Activated CD4-positive, alpha-beta T cell treated with anti-CD3 and anti-CD28 coated beads, Interleukin-2, amount 10 ng/mL, durations not matched to agents 7 days and 5 days (primary cell): ENCODE measurements at places on chromosomes 16 and 17. TPM values are rescaled to one million over a fixed set of nuclear protein-coding genes. Genes with fewer than 3 reads are reported as not detected.
A peak's percentile ranks its signal among the peaks of the same experiment; 100 is the strongest.

- no peaks in the 10 kb centered on the region for H3K27me3 ChIP-seq
- H3K36me3 ChIP-seq = no peaks in the 10 kb centered on the region
- DNase-seq = no peak
- no peak overlapping the region for H3K27ac ChIP-seq
Measured at GRCh38 chr16:6949240-6949639, 383.4 kb upstream of the RBFOX1 start.

DNA sequence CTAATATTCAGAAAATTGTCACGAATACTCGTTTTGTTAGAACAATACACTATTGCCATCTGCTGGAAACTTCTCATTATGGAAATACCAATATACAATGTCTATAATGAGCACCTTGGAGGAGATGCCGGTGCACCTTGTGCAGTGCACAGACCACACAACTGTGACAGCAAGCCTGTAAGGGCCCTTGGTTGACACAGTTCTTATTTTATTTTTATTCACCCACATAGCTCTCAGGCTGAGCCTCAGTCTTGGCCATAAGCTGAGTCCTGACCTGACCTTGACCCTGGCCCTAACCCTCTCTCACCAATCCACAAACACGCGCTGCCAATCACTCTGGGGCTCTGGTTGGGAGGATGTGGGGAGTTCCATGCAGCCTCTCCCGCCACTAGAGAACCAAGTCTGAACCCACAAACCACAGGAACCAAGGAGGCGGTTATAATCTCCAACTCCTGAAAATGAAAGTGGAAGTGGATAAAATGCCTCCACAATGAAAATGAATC lies 7.6 kb downstream of the AIPL1 start:
- H3K4me3 ChIP-seq = peak overlapping the region; percentile 52
- peaks cover 58% of the 10 kb centered on the region for H3K27me3 ChIP-seq
- peaks cover 12% of the 10 kb centered on the region for H3K36me3 ChIP-seq
- DNase-seq = peak; percentile 88
- peaks cover 18% of the 10 kb centered on the region for H3K4me1 ChIP-seq
- H3K27ac ChIP-seq = peak overlapping the region; percentile 78

DNA sequence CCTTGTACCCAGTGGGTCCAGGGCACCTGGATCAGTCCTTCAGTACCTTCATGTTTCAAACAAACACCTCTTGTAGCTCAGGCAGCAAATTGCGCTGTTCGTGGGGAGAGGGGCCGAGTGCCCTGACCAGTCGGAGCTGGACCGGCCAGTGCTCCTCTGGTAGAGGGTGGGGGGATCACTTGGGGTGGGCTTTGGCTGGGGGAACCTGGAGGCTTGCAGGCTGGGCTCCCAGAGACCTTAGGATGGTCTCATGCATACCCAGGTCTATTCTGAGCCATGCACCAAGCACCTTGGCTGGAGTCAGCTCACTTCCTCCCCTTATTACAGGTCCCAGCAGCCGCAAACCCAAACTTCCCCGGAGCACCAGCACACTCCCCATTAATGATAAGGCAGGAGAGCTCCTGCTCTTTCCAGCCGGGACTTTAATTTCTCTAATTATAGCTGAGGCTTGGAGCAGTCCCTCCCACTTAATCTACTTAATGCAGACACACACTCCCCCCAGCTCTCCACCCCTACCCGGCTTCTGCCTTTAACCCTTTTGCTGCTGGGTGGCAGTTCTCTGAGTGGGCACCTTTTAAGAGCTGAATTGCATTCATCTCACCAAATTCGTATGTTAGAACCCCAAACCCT lies 26.3 kb upstream of the MGAT5B start:
- no peaks in the 10 kb centered on the region for H3K36me3 ChIP-seq
- H3K4me3 ChIP-seq = no peak overlapping the region
- peaks cover 47% of the 10 kb centered on the region for H3K27me3 ChIP-seq
- DNase-seq = no peak
- H3K27ac ChIP-seq = no peak overlapping the region
- peaks cover 15% of the 10 kb centered on the region for H3K4me1 ChIP-seq

CTRB2 gene
- not detected for total RNA-seq

DNA sequence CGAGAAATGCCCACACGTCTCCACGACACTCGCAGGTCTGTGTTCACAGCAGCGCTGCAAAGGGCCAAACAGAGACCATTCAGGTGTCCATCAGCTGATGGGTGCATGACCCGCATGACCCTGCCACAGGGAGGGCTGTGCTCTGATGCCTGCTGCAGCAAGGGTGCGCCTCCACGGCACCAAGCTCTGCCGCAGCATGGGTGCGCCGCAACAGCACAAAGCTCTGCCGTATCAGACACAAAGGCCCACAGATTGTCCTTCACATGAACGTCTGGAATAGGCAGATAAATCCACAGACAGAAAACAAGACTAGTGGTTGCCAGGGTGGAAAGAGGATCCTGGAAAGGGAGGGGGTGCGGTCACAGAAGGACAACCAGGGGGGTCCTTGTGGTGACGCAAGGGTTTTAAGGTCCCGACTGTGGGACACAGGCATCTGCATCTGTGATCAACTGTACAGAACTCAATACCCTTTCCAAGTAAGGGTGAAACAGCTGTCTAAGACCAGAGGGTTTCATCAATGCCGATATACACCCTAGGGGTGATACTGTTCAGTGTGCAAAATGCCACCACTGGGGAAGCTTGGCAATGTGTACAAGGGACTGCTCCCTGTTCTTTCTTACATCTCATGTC lies 121.0 kb downstream of the ANKRD11 start:
- no peak overlapping the region for H3K4me3 ChIP-seq
- peaks cover 22% of the 10 kb centered on the region for H3K36me3 ChIP-seq
- H3K27me3 ChIP-seq = no peaks in the 10 kb centered on the region
- no peak for DNase-seq

DNA sequence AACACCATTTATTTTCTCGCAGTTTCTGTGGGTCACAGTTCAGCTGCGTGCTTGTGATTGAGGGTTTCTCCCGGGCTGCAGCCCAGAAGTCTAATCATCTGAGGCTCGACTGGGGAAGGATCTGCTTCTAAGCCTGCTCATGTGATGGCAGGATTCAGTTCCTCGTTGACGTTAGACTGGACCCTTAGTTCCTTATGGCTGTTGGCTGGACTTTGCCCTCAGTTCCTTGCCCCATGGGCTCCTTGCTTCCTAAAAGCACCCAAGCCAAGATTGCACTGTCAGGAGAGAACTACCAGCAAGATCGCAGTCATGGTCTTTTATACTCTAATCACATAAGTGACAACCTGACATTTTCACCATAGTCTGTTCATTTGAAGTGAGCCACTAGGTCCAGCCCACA lies 250.0 kb downstream of the PRKCA start:
- no peak for DNase-seq
- peaks cover 26% of the 10 kb centered on the region for H3K36me3 ChIP-seq
- H3K4me3 ChIP-seq = no peak overlapping the region

- H3K4me3 ChIP-seq = no peak overlapping the region
- no peak for DNase-seq
- peaks cover 15% of the 10 kb centered on the region for H3K4me1 ChIP-seq
- no peaks in the 10 kb centered on the region for H3K36me3 ChIP-seq
Measured at GRCh38 chr16:46911650-46912049, 27.5 kb downstream of the GPT2 start.

CCL8 gene
- not detected for total RNA-seq

G6PC1 gene
- total RNA-seq = not detected

- peaks cover 29% of the 10 kb centered on the region for H3K36me3 ChIP-seq
- peak overlapping the region; percentile 94 for H3K27ac ChIP-seq
- no peak overlapping the region for H3K4me3 ChIP-seq
- no peaks in the 10 kb centered on the region for H3K27me3 ChIP-seq
- peaks cover 72% of the 10 kb centered on the region for H3K4me1 ChIP-seq
- DNase-seq = peak; percentile 77
Measured at GRCh38 chr17:67421869-67422273, 44.8 kb downstream of the PITPNC1 start.

- no peak overlapping the region for H3K4me3 ChIP-seq
- DNase-seq = no peak
- H3K36me3 ChIP-seq = no peaks in the 10 kb centered on the region
- no peak overlapping the region for H3K27ac ChIP-seq
- no peaks in the 10 kb centered on the region for H3K27me3 ChIP-seq
- no peaks in the 10 kb centered on the region for H3K4me1 ChIP-seq
Measured at GRCh38 chr16:83470416-83470815, 337.4 kb upstream of the HSBP1 start.

DNA sequence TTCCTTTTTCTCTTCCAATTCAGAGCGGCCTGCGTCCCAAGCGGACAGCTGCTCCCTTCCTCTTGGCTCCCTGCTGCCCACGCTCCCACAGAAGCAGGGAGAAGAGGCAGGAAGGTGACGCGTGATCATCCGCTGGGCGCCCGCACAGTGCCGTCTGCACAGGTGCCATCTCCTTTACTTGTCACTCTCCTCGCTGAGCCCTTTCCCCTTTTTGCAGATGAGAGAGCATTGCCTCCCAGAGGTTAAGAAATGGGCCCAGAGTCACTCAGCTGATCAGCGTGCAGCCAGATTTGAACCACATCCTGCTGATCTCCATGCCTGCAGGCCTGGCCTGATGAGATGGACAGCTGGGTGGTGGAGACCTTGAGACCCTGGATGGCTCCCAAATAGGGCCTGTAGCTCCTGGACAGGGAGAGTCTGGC lies 299.8 kb downstream of the SEC14L1 start:
- DNase-seq = peak; percentile 60
- peak overlapping the region; percentile 97 for H3K27ac ChIP-seq
- peaks cover 98% of the 10 kb centered on the region for H3K4me1 ChIP-seq
- no peaks in the 10 kb centered on the region for H3K27me3 ChIP-seq

GRCh38 chr17:30550512-30551273 lies 73.5 kb downstream of the GOSR1 start:
- no peak overlapping the region for H3K27ac ChIP-seq
- DNase-seq = no peak
- no peaks in the 10 kb centered on the region for H3K36me3 ChIP-seq

DNA sequence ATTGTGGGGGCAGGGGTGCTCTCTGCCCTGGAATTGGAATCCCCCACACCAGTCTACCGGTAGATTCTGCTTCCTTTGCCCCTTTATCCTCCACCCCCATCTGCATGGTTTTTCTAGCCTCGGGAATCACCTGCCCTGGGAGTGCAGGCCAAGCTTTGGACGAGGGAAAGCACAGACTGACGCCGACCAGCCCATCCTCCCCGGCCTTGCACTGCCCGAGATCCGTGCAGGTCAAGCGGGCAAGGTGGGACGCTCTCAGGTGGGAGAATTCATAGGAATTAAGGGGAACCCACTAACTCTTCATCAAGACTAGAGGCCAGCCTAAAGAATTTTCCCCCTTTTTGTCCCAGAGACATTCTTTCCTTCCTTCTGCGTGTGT lies 9.9 kb upstream of the HOXB13 start:
- no peak for DNase-seq
- peaks cover 94% of the 10 kb centered on the region for H3K27me3 ChIP-seq
- peaks cover 7% of the 10 kb centered on the region for H3K4me1 ChIP-seq
- H3K27ac ChIP-seq = no peak overlapping the region
- H3K36me3 ChIP-seq = peaks cover 2% of the 10 kb centered on the region

PIRT gene
- total RNA-seq = not detected

- H3K27ac ChIP-seq = no peak within 1 kb of the TSS
- DNase-seq = no peak
- H3K4me3 ChIP-seq = peak within 1 kb of the TSS; percentile 34
- H3K4me1 ChIP-seq = peaks cover 4% of the 10 kb centered on the region
Measured at GRCh38 chr16:55478827-55479429, at the start of gene MMP2. Gene MMP2 (plus strand): TSS chr16:55479198. CDS start chr16:55479480, 282 bp downstream.

ITGAX gene
- total RNA-seq = 3.1 TPM

DNA sequence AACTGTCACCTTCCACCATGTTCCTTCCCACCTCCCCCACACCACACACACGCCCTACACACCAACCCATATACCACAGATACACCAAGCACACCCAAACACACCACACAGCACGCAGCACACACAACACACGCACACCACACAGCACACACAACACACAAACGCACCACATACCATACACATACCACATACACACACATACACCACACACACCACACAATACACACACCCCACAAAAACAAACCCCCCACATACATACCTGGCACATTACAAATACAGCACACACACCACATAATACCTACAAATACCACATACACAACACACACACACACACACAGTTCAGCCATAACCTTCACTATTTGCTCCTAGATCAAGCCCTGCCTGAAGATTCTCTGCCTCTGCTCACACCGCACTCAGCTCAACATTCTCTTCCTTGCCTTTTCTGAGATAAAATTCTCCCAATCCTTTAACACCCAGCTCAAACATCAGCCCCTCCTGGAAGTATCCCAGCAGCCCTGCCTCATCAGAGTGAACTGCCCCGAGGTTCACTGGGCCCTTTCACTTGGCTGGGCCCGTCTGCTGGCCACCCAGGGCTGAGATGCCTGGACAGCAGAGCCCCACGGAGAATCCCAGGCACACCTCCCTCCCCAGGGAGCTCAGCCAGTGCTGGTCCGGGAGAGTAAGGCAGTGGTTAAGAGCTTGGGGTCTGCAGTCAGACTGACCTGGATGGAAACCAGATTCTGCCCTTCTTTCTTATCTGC lies 31.9 kb upstream of the CPNE2 start:
- H3K4me1 ChIP-seq = peaks cover 2% of the 10 kb centered on the region
- no peak overlapping the region for H3K4me3 ChIP-seq
- peaks cover 57% of the 10 kb centered on the region for H3K36me3 ChIP-seq
- no peaks in the 10 kb centered on the region for H3K27me3 ChIP-seq
- H3K27ac ChIP-seq = no peak overlapping the region

DNA sequence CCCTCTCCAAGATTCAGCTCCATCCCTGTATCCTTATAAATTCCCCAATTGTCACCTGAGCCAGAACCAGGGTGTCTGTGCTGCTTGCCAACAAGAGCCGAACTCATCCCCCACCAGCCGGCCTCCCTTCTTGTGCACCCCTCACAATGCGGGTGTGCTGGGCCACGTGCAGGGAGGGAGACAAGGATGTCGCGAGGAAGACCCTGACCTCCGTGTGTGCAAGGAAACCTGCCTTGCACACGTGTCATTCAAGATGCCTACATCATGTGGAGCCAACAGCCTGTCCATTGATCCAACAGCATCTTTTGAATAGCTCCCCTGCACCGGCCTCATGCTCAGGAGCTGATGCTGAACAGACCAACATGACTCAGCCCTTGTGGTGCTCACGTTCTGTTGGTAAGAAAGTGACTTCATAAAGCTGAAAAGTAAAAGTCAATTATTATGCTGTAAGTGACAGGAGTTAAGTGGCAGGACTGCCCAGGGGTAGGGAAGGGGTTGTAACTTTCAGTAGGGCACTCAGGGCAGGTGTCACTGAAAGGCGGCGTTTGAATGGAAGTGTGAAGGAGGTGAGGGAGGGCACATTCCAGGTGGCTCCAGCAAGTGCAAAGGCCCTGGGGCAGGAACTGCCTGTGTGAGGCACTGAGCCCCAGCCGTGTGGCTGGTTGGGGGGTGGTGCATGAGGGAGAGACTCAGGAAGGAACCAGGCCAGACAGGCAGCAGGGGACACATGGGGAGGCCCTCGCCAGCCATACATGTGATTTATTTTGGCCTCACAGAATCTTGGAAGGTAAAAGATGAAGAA lies 302.2 kb downstream of the FOXL1 start:
- H3K27me3 ChIP-seq = peaks cover 31% of the 10 kb centered on the region
- H3K4me3 ChIP-seq = no peak overlapping the region
- no peak for DNase-seq

PRM2 gene
- total RNA-seq = not detected

GRCh38 chr17:32211671-32212070 lies 54.0 kb upstream of the RHBDL3 start:
- H3K4me1 ChIP-seq = no peaks in the 10 kb centered on the region
- peaks cover 16% of the 10 kb centered on the region for H3K36me3 ChIP-seq
- no peak overlapping the region for H3K4me3 ChIP-seq
- DNase-seq = no peak
